Aorta (tissue), 5 donors: ENCODE measurements at places on chromosomes 16 and 17. TPM values are rescaled to one million over a fixed set of nuclear protein-coding genes. Genes with fewer than 3 reads are reported as not detected.

- no peaks in the 10 kb centered on the region for H3K36me3 ChIP-seq
- H3K27ac ChIP-seq = no peak overlapping the region
- no peak overlapping the region for H3K4me3 ChIP-seq
- no peaks in the 10 kb centered on the region for H3K27me3 ChIP-seq
Measured at GRCh38 chr17:41486316-41486715, 3.4 kb downstream of the KRT36 start.

DNA sequence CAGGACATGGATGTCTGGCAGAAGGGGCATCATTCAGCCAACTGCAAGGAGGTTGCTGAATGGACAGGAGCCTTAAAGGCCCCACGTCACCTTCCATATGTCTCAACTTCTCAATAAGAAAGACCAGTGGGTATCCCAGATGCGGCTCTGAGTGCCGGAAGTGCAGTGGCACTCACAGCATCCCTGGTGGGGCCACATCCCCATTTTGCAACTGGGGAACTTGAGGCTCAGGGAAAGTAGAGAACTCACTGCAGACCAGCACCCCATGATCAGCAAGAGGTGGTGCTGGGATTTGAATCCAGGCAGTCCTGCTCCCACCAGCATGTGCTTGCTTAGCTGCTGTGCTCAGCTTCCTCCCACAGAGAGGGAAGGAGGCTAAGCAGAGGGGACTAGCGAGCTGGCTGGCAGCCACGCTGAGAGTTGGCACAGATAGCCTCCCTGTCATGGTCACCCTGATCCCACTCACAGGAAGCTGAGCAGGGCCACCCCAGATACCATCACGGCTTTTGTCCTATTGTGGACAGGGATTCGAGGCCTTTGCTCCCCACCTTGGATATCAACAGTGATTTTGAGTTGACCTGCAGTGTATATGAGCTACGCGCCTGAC, 294.2 kb upstream of the FOXF1 start:
- H3K4me1 ChIP-seq = no peaks in the 10 kb centered on the region
- no peak for DNase-seq
- no peaks in the 10 kb centered on the region for H3K36me3 ChIP-seq
- H3K27me3 ChIP-seq = no peaks in the 10 kb centered on the region
- no peak overlapping the region for H3K27ac ChIP-seq
- H3K4me3 ChIP-seq = no peak overlapping the region

DNA sequence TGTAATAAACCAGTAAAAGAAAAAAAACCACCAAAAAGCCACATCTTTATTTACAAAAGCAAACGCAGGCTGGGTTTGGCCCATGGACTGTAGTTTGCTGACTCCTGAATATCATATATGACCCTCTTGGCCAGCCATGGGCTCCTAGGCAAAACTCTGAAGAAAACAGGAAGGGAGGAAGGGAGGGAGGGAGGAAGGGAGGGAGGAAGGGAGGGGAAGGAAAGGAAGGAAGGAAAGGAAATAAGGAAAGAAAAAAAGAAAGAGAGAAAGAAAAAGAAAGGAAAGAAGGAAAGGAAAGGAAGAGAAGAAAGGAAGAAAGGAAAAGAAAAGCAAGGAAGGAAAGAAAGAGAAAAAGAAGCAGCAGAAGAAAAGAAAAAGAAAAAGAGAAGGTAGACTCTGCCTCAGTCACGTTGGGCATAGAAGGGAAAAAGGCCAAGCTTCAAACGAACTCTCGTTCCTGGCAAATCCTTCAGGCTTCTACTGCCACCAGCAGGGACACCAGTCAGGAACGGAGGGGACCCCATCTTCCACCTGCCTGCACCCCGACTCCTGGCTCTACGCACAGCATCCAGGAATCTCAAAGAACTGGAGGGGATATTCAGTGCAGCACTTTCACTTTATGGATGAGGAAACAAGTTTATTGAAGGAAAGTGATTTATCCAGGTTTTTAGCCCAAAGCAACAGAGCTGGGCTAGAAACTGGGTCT, 22.1 kb downstream of the CDC42EP4 start:
- no peak overlapping the region for H3K27ac ChIP-seq
- DNase-seq = no peak
- no peak overlapping the region for H3K4me3 ChIP-seq
- no peaks in the 10 kb centered on the region for H3K27me3 ChIP-seq
- peaks cover 5% of the 10 kb centered on the region for H3K4me1 ChIP-seq

DNA sequence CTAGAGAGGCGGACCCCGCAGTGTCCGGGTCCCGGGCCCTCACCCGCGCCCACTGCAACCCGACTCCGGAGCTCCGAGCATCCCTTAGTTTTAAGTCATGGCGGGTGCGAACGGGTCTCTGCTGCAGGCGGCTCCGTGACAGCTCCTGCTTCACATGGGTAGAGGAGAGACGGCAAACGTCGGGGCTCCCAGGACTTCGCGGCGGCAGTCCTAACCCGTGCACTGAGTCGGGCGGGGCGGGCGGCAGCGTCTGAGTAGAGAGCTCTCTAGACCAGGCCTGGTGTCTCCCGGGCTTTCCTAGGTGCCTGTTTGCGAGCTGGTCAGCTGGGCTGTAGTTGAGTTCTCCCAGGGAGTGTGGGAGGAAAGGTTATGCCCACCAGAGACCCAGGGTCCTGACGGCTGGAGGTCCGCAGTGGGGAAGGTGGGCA, 345 bp downstream of the TSC2 start:
- H3K4me3 ChIP-seq = peak overlapping the region; percentile 61
- no peaks in the 10 kb centered on the region for H3K27me3 ChIP-seq
- no peaks in the 10 kb centered on the region for H3K4me1 ChIP-seq
- no peaks in the 10 kb centered on the region for H3K36me3 ChIP-seq
- DNase-seq = no peak

DNA sequence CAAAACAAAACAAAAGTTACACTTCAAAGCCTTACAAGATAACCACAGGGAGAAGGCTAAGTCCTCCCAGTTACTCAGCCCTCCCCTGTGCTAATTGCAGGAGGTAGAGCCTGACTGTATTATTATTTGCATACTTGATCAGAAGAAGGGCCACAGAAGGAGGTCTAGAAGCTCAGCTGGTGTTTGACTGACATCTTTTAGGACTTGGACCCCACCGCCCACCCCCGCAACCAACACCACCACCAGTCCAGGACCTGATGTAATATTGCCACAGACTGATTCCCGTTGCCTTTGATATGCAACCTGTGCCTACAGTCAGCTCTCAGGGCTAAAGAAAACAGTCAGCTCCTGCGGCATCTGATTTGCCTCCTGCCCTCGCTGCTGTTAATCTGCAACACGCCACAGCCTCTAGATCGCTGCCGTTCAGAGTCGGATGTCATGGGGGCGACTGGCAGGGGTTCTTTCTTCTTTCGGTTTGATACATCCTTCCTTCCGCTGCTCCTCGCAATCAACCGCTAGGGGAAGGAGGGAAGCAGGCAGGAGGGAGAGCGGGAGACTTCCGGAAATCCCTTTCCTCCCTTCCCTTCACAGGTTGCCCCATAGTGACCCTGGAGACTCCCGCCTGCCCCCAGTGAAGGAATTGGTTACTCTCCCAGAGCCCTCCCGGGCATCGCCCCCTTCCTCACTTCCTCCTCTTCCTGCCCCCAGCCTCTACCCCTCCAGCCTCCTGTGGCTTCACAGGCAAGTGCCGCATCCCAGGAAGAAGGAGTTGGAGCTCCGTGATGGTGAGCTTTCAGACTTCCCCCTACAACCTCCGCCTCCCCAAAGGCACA, 90.5 kb upstream of the SOX9 start:
- no peaks in the 10 kb centered on the region for H3K27me3 ChIP-seq
- no peak overlapping the region for H3K4me3 ChIP-seq
- no peaks in the 10 kb centered on the region for H3K36me3 ChIP-seq

DNA sequence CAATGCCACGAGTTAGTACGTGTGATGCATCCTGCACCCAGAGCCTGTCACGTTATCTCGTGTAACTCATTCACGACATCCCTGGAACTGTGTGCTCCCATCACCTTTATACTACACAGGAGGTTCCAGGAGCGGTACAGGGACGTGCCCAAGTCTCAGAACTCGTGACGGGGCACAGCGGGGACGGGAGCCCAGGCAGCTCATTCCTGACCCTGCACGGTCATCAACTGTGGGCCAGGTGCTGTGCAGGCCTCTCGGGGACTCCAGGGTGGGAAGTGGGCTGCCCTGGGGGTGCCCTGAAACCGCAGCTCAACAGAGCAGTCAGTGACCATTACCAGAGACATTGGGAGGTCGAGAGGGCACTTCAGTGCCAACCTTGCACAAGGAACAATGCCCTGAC, 11.1 kb upstream of the KIF19 start:
- no peak for DNase-seq
- no peaks in the 10 kb centered on the region for H3K36me3 ChIP-seq
- no peak overlapping the region for H3K27ac ChIP-seq
- H3K4me1 ChIP-seq = no peaks in the 10 kb centered on the region
- H3K4me3 ChIP-seq = no peak overlapping the region

GRCh38 chr17:7969433-7969832, 33.0 kb upstream of the GUCY2D start:
- no peaks in the 10 kb centered on the region for H3K36me3 ChIP-seq
- H3K4me1 ChIP-seq = no peaks in the 10 kb centered on the region
- H3K27ac ChIP-seq = no peak overlapping the region
- DNase-seq = no peak

DNA sequence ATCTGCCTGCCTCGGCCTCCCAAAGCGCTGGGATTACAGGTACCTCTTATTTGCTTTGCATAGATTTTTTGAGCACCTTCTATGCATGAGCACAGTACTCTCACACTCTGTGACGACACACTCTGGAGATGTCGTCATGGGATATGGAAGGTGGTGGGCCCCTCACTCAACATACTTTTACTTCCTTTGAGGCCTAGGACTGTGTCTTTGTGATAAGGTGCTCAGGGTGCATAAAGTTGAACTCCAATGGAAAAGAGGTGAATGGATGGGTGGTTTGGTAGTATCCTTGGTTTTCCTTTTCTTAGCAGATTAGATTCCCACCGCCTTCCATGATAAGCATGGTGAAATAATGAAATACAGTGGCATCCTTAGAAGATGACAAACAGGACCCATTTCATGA, 6.1 kb upstream of the CDK5RAP3 start:
- H3K27ac ChIP-seq = no peak overlapping the region
- no peaks in the 10 kb centered on the region for H3K27me3 ChIP-seq
- no peaks in the 10 kb centered on the region for H3K4me1 ChIP-seq
- DNase-seq = no peak

DNA sequence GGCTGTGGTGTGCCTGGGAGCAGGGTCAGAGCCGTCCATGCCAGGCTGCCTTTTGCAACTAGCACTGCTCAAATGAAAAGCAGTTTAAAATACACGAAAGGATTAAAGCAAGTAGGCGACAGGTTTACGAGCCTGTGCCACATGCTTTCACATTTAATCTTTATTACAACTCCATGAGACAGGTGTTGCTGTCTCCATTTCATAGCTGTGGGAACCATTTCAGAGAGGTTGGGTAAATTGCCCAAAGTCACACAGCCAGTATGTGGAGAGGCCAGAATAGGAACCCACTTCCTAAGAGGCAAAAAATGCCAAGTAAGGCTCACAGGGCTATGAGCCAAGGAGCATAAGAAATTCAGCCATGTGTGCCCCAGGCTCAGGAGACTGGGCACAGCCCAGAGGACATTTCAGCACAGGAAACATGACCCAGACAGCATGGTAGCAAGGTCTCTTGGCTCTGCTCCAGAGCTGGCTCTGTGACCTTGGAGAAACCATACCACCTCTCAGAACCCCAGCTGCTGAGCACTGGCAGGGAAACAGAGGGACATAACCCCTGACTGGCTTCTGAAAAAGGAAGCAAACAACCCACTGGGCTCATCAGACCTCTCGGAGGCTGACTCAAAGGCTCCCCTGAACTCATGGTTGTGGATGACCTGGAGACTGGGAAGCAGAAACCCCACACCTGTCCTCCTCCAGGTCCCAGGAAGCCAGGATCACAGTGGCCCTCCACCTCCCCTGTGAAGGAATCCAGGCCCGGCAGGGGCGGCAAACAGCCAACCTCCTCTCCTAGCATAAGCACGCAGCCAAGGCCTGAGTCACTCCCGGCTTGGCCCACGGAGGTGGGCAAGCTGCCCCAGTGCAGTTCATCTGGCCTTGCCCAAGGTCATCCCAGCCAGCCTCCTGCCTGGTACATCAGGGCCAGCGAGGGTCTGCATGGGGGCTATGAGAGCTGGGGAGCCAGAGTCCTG, 40.3 kb upstream of the MRPS23 start:
- H3K4me1 ChIP-seq = peaks cover 9% of the 10 kb centered on the region
- no peaks in the 10 kb centered on the region for H3K36me3 ChIP-seq
- H3K27me3 ChIP-seq = no peaks in the 10 kb centered on the region
- H3K4me3 ChIP-seq = no peak overlapping the region

- H3K4me1 ChIP-seq = no peaks in the 10 kb centered on the region
- H3K4me3 ChIP-seq = no peak overlapping the region
- H3K27me3 ChIP-seq = no peaks in the 10 kb centered on the region
- H3K27ac ChIP-seq = no peak overlapping the region
- no peak for DNase-seq
Measured at GRCh38 chr16:6209355-6209930, 1111.8 kb upstream of the EEF2KMT start.

DNA sequence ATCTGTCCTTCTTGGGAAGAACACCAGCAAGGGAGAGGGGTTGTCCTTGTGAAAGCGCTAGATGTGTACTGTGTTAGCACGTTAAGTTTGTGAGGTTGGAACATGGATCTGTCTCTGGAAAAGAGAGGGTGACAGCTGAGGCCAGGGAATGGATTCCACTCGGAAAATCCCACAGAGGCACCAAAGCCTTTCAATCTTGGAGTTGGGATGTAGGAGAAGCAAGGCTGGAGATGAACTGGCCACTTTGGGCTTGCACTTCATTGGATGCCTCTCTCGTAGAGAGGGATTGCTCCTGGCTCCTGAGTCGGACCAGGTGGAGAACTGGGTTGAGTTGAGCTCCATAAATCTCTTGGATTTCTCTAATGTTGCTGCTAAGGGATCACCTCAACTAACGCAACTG, 67.2 kb downstream of the CCDC182 start:
- H3K27me3 ChIP-seq = no peaks in the 10 kb centered on the region
- no peak for DNase-seq
- H3K36me3 ChIP-seq = no peaks in the 10 kb centered on the region
- no peak overlapping the region for H3K27ac ChIP-seq
- no peaks in the 10 kb centered on the region for H3K4me1 ChIP-seq
- no peak overlapping the region for H3K4me3 ChIP-seq

- peak; percentile 22 for DNase-seq
- H3K27ac ChIP-seq = no peak overlapping the region
- H3K4me3 ChIP-seq = no peak overlapping the region
- H3K27me3 ChIP-seq = no peaks in the 10 kb centered on the region
- no peaks in the 10 kb centered on the region for H3K36me3 ChIP-seq
Measured at GRCh38 chr17:82743344-82744219, 8.2 kb downstream of the FN3K start.

SMIM36 gene
- total RNA-seq = not detected

WNK4 gene
- total RNA-seq = 0.24 TPM

FBXW10B gene
- total RNA-seq = 0.58 TPM

KRTAP3-1 gene
- total RNA-seq = not detected

MPV17L gene
- total RNA-seq = 2.4 TPM

TP53TG3C gene
- total RNA-seq = not detected

CNGB1 gene
- total RNA-seq = not detected

AXIN2 gene
- 13.8 TPM for total RNA-seq

GAS7 gene
- total RNA-seq = 56.8 TPM

ITGAD gene
- 0.45 TPM for total RNA-seq

KRTAP4-5 gene
- not detected for total RNA-seq

TCAP gene
- 1.9 TPM for total RNA-seq
